NCI-H82 (cell line): ENCODE measurements at places on chromosomes 12 and 14.
A peak's percentile ranks its signal among the peaks of the same experiment; 100 is the strongest.

- DNase-seq = no peak
Observed at GRCh38 chr12:118633071-118633470, 256.7 kb downstream of the SUDS3 start.

- DNase-seq = no peak
Observed at GRCh38 chr12:107875786-107876185, 101.3 kb downstream of the ASCL4 start.

DNA sequence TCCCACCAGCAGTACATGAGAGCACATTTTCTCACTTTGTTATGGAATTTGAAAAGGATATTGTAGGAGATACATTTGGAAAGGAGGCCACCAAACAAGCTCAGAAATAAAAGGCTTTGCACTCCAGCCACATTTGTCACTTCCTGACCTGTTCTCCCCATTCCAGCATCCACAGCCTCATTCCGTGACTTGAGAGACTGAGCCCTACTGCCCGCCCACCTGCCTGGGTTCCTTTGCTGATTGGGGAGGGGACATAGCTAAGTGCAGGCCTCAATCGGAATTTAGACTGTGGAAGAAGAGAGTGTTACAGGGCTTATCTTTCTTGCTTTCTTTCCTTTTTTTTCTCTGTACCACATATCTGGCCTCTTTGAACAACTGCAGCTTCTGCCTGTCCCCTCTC lies 735.4 kb upstream of the TMEM132C start:
- no peak for DNase-seq

DNA sequence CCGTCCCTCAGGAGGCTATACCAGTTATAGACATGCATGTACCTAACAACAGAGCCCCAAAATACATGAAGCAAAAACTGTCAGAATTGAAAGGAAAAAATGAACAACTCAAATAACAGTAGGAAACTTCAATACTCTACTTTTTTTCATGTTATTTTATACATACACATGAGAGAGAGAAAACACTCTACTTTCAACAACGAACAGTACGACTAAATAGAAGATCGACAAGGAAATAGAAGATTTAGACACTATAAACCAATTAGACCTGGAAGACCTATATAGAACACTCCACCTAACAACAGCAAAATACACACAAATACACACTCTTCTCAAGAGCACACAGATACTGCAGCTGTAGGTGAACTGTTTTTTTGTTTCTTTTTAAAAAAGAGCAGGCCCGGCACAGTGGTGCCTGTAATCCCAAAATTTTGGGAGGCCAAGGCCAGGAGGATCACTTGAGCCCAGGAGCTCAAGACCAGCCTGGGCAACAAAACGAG lies 34.7 kb upstream of the PNMA1 start:
- no peak for DNase-seq

GRCh38 chr12:46304070-46304469 lies 35.2 kb upstream of the SLC38A1 start:
- no peak for DNase-seq

- DNase-seq = no peak
Observed at GRCh38 chr14:100568164-100568997, 18.8 kb downstream of the BEGAIN start.

DNA sequence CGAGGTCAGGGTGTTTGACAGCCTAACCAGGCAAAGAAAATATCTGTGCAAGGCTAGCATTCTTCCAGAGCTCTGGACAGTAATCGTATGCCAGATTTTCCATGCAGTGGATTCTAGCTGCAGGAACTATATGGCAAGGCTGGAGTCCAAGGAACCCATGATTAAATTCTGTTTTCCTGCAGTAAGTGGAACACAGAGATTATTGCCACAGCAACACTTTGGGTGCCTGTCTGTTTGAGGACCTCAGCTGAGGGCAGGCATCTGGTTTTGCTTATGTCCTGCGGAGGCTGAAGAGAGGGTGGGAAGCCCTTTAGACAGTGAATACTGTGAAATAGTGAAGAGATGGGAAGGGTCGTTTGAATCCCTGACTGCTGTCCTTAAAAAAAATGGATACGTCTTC lies 104.4 kb downstream of the DAD1 start:
- no peak for DNase-seq

GRCh38 chr14:104870368-104871144 lies 5.5 kb downstream of the CEP170B start:
- DNase-seq = peak; percentile 38

GRCh38 chr14:58946431-58946830 lies 242.0 kb upstream of the DAAM1 start:
- no peak for DNase-seq

DNA sequence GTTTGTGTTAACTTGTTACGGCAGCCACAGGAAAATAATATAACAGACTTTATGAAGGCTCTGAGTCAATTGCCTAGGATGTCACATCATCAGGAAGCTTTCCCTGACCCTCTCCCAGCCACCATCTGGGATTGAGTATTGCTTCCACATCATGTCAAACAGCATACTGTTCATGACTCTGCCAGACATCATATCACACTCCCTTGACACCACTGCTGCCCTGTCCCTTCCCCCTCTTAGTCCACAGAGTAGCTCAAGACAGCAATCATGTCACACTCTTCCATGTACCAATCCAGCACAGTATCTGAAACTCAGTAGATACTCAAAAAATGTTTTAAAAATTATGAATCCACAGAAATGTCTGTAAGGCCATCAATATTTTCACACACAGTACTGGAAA lies 168.0 kb downstream of the PIK3C2G start:
- no peak for DNase-seq

GRCh38 chr14:64654246-64654900 lies 49.9 kb upstream of the PLEKHG3 start:
- DNase-seq = no peak

DNA sequence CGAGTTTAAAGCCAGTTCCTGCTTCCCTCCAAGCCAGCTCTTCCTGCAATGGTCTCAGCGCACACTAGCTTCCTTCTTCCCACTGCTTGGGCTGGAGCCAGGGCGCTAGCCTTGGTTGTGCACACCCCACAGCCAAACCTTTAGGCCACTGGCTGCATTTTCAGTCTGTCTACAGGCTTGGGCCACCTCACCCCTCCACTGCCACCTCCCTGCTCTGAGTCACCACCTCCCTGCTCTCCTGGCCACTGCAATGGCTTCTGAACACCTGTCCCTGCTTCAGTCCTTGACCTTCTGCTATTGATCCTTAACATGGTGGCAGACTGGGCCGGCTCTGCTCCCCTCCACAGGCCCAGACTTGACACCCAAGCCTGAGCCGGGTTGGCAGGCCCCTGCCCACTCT lies 151.1 kb downstream of the RBM19 start:
- DNase-seq = no peak

- DNase-seq = no peak
Observed at GRCh38 chr12:81084811-81085350, 7.0 kb downstream of the ACSS3 start.

GRCh38 chr12:117533687-117534086 lies 172.3 kb upstream of the NOS1 start:
- DNase-seq = no peak

GRCh38 chr12:109069307-109070271 lies 17.2 kb downstream of the USP30 start:
- DNase-seq = no peak

DNA sequence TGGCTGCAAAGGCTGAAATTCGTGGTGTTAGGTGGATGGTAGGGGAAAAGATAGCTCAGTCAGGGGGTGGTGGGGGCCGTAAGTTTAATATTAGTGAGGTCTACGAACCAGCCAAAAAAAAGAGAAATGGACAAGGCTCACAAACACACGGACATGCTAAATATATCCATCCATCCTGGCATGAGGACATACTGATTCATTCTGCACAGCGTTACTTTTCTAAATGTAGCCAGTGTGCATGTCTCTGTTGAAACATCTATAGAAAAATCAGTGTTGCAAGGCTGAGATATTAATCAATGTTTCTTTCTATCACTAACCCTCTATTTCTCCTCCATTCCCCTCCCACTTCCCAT lies 150.6 kb downstream of the PIWIL1 start:
- DNase-seq = no peak

DNA sequence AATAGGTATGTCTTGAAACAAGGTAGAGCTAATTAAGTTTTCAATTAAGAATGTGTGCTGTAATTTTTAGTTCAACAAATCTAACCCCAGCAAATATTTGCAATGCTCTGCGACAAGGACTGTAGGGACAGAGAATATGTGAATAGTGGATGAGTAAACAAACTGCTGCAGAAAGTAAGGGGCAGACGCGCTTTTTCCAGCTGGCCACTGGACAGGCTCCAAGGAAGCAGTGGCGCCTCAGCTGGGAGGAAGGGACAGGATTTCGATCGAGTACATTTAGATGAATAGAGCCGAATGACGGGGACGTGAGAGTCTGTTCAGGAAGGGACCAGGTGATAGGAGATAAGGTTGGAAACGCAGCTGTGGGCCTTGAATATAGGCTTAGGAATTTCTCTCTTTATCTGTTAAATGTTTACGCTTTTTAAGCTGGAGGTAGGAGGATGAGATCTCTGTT lies 69.3 kb downstream of the ELK3 start:
- no peak for DNase-seq

GRCh38 chr14:89543425-89543790 lies 126.4 kb upstream of the FOXN3 start:
- DNase-seq = no peak

DNA sequence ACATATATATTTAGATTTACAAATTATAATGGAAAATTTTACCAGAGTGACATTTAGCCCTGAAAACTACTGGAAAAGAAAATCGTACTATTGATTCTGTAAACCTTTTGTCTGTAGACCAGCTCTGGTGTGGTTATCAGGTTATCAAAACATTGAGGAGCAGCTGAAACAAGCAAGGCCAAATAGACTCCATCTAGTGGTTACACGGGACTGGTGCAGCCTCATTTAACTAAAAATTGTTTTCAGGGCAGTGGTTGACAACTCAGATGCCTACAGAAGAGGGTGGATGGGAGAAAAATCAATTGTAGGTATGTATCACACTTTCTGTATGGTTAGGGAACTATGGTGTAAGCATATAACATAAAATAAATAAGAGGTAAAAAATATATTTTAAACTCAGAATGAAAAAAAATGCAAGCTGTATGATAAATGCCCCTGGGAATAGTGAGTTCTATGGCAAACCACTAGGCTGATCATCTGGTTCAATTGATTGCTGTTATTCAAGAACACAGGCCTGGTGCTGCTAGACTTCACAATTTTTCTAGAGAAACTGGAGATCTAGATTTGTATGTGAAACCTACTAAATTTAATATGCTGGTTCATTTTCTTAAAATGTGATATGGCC lies 51.2 kb downstream of the ACSS3 start:
- peak; percentile 80 for DNase-seq

DNA sequence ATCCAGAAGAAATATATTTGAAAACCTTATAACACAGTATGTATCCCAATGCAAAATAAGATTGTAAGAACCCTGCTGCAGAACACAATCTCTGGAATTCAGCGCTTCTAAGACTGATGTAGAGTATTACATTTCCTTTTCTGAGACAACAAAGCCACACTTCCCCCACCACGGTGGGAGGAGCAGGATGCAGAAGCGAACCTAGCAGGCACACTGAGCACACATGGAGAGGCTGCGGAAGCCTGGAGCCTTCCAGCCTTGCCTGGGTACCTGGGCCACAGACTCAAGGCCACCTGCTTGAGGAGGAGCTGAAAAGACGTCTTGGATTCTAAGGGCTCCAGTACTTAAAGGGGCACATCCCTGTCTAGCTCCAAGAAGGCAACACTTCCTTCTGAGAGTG lies 46.4 kb downstream of the TCHP start:
- DNase-seq = no peak
